ENCODE measurements at places on chromosomes 13 and 19. TPM values are rescaled to one million over a fixed set of nuclear protein-coding genes. Genes with fewer than 3 reads are reported as not detected.

The SH2D3A gene
- 15.3 TPM for total RNA-seq

- no peaks in the 10 kb centered on the region for H3K27me3 ChIP-seq
- DNase-seq: no peak
- no peak overlapping the region for H3K27ac ChIP-seq
- no peak overlapping the region for H3K4me3 ChIP-seq
- H3K36me3 ChIP-seq: no peaks in the 10 kb centered on the region
- H3K4me1 ChIP-seq: no peaks in the 10 kb centered on the region
These were observed 130.5 kb downstream of the LMO7 start for GRCh38 chr13:75766636-75767035.

GRCh38 chr19:46069806-46070341 is 29.1 kb upstream of the IGFL4 start:
- no peaks in the 10 kb centered on the region for H3K36me3 ChIP-seq
- H3K4me3 ChIP-seq: no peak overlapping the region
- H3K27ac ChIP-seq: no peak overlapping the region
- peaks cover 10% of the 10 kb centered on the region for H3K27me3 ChIP-seq
- DNase-seq: no peak
- H3K4me1 ChIP-seq: no peaks in the 10 kb centered on the region

GRCh38 chr13:76538004-76538403 is 348.2 kb downstream of the KCTD12 start:
- no peaks in the 10 kb centered on the region for H3K27me3 ChIP-seq
- no peak overlapping the region for H3K4me3 ChIP-seq
- no peaks in the 10 kb centered on the region for H3K4me1 ChIP-seq
- no peak for DNase-seq

The CYP4F3 gene
- total RNA-seq: 0.07 TPM

The XRCC1 gene
- total RNA-seq: 33.2 TPM

DNA sequence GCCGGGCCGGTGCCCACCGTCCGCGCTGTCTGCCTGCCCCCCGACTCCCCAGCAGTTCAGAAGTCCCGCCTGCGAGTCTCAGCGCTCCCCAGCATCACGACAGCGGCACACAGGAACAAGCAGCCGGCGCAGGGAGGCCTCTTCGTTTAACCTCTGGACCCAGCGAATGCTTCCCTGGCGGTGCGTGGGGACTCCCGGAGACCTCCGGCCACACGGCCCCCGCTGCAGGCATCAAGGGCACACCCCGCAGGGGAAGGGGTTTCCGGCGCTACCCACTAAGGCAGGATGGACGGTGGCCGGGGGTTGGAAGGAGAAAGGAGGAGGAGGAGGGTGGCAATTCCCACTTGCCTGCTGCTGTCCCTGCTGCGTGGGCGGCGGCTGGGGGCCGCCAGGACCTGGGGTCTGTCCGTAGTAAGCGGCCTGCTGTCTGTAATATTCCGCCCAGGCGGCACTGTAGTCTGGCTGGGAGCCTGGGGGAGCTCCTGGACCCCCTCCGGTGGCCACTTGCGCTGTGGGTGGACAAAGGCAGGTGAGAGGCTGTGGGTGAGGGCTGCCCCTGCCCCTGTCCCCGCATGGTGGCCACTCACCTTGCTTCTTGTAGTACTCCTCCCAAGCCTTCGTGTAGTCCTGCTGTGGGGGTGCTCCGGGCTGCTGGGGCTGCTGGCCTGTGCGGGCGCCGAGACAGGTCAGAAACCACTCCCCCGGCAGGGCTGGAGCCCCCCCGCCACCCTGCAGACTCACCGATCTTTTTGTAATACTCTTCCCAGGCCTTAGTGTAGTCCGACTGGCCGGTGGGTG is 9.6 kb downstream of the KHSRP start:
- H3K36me3 ChIP-seq: peaks cover 57% of the 10 kb centered on the region
- no peaks in the 10 kb centered on the region for H3K27me3 ChIP-seq
- no peak overlapping the region for H3K27ac ChIP-seq
- H3K4me1 ChIP-seq: no peaks in the 10 kb centered on the region

DNA sequence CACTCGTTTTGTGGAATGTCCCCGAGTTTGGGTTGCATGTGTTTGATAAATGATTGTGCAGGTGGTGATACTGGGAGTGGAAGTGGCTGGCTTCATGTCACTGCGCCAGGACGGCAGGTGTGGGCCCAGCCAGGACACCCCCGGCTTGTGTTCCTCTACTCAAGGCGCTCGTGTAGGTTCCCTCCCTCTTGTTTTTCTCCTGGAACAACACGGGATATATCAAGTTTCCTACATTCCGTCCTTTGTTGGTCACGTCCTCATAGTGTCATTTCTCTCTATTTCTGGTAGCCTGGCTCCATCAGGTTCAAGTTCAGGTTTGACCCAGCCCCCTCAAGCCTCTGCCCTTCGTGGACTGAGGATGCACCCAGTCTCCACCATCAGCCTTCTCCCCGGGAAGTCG is 16.3 kb downstream of the IL17D start:
- DNase-seq: no peak
- peaks cover 11% of the 10 kb centered on the region for H3K27me3 ChIP-seq
- H3K4me3 ChIP-seq: no peak overlapping the region
- no peaks in the 10 kb centered on the region for H3K36me3 ChIP-seq
- H3K4me1 ChIP-seq: peaks cover 12% of the 10 kb centered on the region

DNA sequence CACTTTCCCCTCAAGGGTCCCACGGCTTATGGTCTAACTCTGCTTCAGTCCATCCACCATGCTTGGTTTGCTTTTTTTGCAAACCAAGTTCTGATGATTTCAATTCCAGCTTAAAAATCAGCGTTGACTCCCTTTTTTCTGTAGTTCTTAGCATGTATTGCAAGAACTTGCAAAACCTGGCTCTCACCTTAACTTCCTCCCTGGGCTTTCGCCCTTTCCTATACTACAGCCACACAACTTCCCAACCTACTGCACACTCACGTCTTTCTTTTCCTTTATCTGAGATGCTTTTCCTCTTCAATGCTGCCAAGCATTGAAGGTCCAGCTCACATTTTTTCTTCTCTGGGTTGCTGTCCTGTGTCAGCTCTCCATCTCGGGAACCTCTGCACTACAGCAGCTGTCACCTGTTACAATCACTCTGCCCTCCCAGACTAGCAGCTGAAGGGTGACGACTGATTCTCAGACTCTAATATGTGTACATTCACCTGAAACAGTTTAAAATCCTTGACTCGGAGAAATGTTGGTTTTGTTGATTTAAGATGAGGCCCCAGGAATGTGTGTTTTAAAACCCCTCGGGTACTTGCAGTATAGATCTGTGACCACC is 143.7 kb downstream of the FREM2 start:
- H3K27ac ChIP-seq: no peak overlapping the region
- no peaks in the 10 kb centered on the region for H3K4me1 ChIP-seq
- no peak for DNase-seq
- no peaks in the 10 kb centered on the region for H3K36me3 ChIP-seq
- no peak overlapping the region for H3K4me3 ChIP-seq
- no peaks in the 10 kb centered on the region for H3K27me3 ChIP-seq

- H3K4me1 ChIP-seq: peaks cover 29% of the 10 kb centered on the region
- H3K27me3 ChIP-seq: no peaks in the 10 kb centered on the region
- H3K27ac ChIP-seq: no peak overlapping the region
- H3K36me3 ChIP-seq: peaks cover 9% of the 10 kb centered on the region
These were observed 12.1 kb upstream of the KLK14 start for GRCh38 chr19:51094696-51095279.

DNA sequence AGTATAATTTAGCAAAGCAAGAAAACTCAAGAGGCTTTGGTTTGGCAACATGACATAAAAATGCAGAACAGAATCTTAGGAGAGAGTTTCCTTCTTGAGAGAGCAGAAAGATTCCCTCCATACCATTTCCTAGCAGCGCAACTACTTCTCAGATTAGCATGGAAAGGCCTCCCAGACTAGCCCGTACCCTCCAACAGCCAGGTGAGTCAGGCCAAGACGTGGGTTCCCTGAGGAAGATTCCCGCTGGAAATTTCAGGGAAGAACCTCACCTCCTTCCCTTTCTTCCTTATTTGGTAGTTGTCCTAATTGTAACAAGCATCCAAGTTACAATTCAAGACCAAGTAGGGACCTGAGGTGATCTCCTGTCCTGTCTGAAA is 12.3 kb downstream of the COL4A2 start:
- H3K27ac ChIP-seq: no peak overlapping the region
- peaks cover 3% of the 10 kb centered on the region for H3K27me3 ChIP-seq
- no peak overlapping the region for H3K4me3 ChIP-seq

The ARRDC2 gene
- total RNA-seq: 131 TPM

DNA sequence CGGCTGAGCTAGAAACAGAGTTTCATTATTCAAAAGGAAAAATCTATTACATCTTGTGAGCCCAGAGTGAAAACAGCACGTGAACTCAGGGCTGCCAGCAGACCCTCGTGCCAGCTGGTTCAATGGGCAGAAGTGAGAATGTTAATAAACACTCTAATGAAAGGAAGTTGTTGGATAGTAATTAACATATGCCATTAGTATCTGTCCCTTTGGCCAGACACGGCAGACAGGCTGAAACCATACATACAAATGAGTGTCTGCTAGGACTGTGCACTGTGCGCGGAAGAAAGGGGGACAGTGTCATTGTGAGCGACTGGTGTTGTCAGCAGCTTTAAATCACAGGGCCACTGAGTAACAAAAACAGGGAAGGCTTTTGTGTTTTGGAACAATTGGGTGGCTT is 121.9 kb upstream of the TSC22D1 start:
- no peak for DNase-seq
- no peaks in the 10 kb centered on the region for H3K27me3 ChIP-seq
- H3K4me1 ChIP-seq: no peaks in the 10 kb centered on the region
- no peak overlapping the region for H3K27ac ChIP-seq
- no peaks in the 10 kb centered on the region for H3K36me3 ChIP-seq

DNA sequence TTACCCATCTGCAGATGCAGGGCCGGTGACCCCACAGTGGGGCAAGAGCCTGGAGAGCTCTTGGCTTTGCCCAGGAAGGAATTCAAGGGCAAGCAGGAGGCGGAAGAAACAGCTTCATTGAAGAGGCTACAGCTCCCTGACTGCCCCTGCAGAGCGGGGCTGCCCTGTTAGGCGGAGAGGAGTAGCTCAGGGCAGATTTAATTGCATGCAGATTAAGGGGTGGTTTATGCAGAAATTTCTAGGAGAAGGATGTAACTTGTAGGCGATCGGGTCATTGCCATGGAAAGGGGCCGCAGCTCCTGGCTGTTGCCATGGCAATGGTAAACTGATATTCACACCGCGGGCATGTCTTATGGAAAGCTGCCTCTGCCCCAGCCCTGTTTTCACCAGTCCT is 94.1 kb downstream of the ATP11A start:
- H3K36me3 ChIP-seq: peaks cover 2% of the 10 kb centered on the region
- no peak for DNase-seq
- no peaks in the 10 kb centered on the region for H3K27me3 ChIP-seq
- no peaks in the 10 kb centered on the region for H3K4me1 ChIP-seq
- no peak overlapping the region for H3K4me3 ChIP-seq

The SERP2 gene
- 4.1 TPM for total RNA-seq

The GRK1 gene
- not detected for total RNA-seq

DNA sequence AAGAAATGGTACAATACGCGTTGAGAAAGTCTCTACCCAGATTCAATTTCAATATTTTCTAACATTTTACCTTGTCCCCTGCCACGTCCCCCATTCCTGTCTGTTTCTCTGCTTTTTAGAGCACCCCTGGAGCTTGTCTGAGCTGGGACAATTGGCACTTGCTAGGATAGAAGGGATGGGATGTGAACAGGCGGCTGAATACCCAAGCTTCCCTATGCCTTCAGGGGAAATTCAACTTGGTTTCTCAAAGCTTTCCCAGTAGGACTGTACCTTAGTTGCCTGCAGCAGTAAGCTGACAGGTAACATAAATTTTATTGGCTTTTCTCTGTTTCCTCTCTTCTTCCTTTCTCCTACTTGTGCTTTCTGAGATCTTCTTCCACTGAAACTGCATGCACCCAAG is 1663.3 kb downstream of the EFNB2 start:
- no peak overlapping the region for H3K27ac ChIP-seq
- H3K4me1 ChIP-seq: peaks cover 12% of the 10 kb centered on the region
- no peaks in the 10 kb centered on the region for H3K36me3 ChIP-seq
- DNase-seq: no peak
- no peak overlapping the region for H3K4me3 ChIP-seq

DNA sequence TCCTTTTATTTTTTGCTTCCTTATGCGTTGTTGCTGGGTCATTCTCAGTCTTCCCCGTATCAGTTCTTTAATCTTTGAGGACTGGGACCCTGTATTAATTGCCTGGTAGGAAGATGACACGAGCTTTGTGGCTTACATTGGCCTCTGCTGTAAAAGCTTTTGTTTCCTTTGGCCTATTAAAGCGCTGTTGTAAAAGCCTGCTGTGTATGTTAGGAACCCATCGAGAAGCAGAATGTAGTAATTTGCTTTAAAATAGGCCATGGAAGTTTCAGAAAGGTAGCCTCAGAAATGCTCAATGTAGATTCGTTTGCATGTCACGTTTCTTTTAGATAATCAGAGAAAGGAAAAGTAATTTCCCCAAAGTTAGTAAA is 257.5 kb upstream of the STARD13 start:
- H3K4me1 ChIP-seq: peaks cover 6% of the 10 kb centered on the region
- no peaks in the 10 kb centered on the region for H3K27me3 ChIP-seq
- H3K36me3 ChIP-seq: no peaks in the 10 kb centered on the region
- peak overlapping the region; percentile 48 for H3K4me3 ChIP-seq
- DNase-seq: no peak

DNA sequence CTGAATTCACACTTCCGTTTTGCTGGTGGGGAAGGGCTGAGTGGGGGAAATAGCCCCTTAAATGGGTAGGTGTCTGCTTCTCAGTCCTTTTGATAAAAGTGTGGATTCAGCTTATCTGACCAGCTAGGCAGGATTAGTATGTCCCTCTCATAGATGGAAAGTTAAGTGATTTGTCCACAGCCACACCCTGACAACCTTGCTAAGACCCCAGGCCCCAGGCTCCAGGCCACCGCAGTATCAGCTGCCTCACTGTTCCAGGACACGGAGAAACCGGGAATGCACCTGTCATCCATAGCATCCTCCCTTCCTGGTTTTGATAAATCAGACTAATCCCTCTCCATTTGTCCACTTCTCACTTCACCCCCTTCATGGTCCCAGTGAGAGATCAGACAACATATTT is 197.7 kb downstream of the USP12 start:
- no peak overlapping the region for H3K4me3 ChIP-seq
- DNase-seq: no peak
- no peak overlapping the region for H3K27ac ChIP-seq
- H3K27me3 ChIP-seq: no peaks in the 10 kb centered on the region

GRCh38 chr19:17965370-17966128 is 1.4 kb upstream of the KCNN1 start:
- H3K27me3 ChIP-seq: peaks cover 15% of the 10 kb centered on the region
- no peak overlapping the region for H3K4me3 ChIP-seq
- DNase-seq: no peak

The LAIR2 gene
- 67.7 TPM for total RNA-seq

Measured in natural killer cell (primary cell).